Activated gamma-delta T cell treated with anti-CD3 and anti-CD28 coated beads, Interleukin-2, amount 50 U/mL, for 16 hours (primary cell): ENCODE measurements at places on chromosomes 7 and 10.

DNA sequence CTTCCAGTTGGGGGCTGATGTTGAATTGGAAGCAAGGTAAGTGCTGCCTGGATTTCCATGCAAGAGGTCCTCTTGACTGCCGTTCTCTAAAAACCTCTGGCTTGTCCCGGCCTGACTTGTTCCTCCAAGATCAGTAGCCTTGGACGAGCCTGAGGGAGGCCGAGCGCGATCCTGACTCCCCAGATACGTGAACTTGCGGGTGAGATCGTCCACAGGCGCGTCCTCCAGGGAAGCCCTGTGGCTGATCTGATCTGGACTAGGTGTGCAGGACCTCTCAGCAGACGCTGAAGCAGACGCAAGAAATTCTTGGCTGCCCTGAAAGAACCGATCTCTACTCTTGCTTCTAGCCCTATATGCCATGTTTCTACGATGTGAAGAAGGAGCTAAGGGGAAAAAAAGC, 29.7 kb downstream of the ZC3HAV1 start:
- DNase-seq = no peak

DNA sequence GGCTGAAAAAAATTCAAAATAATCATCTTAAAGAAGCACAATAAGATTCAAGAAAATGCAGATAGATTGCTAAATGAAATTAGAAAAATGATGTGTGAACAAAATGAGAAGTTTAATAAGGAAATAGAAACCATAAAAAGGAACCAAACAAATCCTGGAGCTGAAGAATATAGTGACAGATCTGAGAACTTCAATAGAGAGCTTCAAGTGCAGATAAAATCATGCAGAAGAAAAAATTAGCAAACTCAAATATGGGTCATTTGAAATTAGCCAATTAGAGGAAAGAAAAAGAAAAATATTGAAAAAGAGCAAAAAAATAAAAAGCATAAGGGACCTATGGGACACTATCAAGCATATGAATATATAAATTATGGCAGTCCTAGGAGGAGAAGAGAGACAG, 720.1 kb downstream of the PARD3 start:
- DNase-seq = no peak

DNA sequence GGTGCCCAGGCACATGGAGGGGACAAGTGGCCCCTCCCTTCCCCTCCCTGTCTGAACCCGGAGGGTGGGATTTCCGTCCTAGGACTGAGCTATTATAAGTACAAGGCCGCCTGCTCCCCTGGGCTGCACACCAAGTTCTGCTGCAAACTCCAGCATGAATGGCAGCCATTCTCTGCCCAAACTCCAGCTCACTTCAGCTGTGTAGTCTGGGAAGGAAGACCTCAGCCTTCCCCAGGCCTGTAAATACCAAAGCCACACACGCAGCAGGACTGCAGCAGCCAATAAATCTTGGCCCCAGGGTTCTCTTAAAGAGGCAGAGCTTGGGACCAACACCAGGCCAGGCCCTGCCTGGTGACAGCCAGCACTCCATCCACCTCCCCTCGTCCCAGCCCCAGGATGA, 291.3 kb upstream of the ZMIZ1 start:
- DNase-seq = no peak

DNA sequence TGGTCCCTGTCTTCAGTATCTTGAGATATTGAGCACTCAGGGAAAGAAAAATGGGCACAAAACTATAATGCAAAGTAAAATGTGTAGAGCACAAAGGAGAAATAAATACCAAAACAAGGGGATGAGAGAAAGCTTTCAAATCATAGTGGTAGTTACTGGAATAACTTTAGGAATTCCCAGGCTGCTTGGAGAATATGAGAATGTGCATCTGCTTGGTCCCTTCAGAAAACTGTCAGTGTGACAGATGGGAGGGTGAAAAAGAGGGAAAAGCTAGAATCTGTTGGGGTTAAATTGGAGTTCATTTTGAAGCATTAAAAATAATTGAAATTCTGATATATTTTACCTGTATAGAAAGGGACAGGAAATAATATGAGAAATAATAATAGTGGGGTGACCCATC, 15.3 kb downstream of the ST7 start:
- no peak for DNase-seq

GRCh38 chr10:84957427-84957826, 629.0 kb downstream of the CCSER2 start:
- DNase-seq = no peak

GRCh38 chr10:86349474-86349873, 17.1 kb downstream of the GRID1 start:
- DNase-seq = no peak

DNA sequence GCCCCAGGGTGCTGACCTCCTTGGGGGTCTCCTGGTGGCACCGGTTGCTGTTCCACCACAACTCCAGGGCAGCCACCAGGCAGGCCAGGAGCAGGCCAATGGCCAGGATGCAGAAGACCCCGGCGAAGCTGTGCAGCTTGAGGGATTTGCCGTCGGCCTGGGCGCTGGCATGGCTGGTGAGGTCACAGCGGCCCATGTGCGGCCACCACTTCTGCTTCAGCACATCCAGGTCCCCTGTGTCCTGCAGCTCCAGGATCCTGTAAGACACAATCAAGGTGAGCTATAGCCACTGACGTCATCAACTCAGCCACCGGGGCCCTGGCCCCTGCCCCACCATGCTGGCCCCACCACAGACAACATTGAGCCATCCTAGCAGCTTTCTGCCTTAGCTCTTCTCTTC, 753.2 kb downstream of the GRID1 start:
- no peak for DNase-seq

- DNase-seq = no peak
Measured at GRCh38 chr10:110764793-110765512, 106.8 kb upstream of the PDCD4 start.

DNA sequence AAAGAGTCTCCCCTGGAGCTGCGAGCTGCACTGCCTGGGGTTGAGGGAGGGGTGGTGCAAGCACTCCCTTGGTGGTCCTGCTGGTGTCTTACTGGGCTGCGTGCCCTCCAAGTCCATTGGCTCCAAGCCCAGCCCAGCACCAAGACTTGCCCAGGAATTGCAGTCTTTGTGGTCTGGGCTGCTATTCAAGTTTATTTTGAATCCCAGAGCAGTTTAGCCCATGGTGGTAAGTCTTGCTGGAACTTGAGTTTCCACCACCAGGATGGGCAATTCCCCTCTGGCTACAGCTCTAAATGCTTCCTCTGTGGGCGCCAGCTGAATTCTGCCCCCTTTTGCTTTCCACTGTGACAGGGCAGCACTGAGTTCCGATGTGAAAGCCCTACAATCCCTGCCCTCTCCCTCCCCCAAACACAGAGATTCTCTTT, 25.1 kb downstream of the GALNT11 start:
- no peak for DNase-seq

DNA sequence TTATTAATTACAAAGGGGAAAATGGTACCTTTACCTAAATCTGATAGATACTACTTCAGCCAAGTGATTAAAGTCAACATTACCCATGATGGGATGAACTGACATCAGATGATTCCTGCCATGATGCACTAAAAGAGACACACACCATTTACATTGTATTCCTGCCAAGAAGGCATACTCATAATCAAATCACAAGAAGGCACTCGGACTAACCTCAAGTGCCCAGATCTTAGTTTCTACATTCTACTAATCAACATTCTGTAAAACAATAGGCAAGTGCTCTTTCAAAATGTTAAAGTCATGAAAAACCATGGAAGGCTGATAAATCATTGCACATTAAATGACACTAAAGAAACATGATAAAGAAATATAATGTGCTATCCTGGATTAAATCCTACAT, 44.4 kb downstream of the SLC35G1 start:
- no peak for DNase-seq

DNA sequence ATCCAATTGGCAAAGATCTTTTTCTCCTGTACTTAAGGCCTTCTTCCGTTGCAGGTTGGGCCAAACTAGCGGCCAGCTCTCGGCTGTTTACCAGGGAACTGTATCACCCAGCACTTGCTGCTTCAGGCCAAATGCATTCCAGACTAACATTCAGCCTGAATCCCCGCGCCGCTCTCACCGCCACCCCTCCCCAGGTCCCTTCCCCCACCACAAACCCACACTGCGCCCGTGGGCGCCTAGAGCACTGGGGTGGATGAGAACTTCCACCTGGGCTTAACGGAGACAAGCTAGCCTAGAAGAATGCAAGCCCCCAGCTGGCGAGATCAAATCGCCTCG, 676 bp downstream of the TCAF1 start:
- DNase-seq = no peak

DNA sequence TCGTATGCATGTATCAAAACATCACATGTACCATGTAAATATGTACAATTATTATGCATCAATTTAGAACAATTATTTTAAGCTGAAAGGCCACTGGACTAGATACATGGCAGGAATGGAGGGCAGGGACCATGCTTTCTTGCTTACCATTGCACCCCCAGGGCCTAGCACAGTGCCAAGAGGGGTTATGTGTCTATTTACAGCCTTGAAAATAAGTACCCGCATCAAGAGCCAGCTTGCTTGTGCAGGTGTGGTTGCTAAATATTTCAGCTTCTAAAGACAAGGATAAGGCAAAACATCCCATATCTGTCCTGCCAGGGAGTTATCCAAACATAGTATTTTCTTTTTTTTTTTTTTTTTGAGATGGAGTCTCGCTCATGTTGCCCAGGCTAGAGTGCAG, 14.7 kb upstream of the OAT start:
- DNase-seq = no peak

DNA sequence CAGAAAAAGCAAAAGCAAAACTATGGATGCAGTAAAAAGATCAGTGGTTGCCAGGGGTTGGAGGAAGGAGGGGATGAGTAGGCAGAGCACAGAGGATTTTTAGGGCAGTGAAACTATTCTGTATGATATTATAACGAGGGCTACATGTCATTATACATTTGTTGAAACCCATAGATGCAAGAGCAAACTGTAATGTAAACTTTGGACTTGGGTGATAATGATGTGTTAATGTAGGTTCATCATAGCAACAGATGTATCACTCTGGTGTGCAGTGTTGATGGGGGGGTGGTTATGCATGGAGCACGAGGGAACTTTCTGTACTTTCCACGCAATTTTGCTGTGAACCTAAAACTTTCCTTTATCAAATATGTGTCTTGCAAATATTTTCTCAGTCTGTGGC, 23.2 kb downstream of the SLK start:
- DNase-seq = no peak
